ENCODE measurements at places on chromosomes 6 and 20.

DNA sequence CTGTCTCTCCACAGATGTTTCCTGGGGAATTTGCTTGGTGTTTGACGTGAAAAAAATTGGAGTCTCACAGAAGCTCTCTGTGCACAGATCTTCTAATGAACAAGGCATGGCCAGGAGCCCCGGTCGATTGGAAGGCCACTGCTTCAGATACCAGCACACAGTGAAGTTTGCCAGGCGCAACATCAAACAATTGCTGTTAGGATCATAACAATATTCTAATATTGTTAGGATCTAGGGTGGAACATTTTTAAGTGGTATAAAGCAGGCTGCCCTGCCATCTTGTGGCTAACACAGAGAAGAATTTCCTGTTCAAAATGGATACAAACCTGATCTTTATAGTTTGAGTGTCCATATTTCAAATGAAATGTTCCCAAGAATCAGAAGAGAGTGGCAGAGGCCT is 64.1 kb downstream of the C6orf118 start:
- DNase-seq: no peak

DNA sequence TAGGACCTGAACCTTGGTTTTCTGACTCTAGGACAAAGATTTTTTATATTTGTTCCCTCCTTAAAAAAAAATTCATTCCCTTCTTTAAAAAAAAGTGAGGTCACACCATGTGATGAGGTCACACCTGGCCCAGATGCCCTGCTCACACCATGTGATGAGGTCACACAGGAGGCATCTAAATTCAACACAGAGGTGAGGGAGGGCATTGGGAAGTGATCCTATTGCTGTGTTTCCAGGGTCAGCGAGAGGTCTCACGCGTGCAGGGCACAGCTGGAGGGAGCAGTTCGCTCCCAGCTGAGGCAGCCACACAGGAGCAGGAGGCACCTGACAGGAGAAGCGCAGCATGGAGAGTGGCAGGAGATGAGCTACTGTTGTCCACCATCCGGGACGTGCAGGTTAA is 92.5 kb downstream of the SLC22A23 start:
- DNase-seq: no peak

DNA sequence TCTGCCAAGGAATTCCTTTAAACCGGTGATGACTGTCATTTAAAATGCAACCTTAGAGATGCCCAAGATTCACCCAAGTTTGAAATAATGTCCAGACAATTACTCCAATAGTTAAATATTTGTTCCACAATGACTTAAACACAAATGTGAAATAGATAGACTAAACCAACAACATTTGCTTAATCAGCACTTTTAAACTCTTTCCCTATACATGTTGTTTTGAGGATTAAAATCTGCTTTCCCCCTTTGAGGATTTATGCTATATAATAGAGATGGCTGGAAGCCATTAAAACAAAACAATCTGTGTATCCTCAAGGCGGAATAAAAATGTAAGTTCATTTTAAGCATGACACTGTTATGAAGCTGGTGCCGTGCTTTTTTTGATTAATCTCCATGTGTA is 297.8 kb upstream of the RSPO3 start:
- no peak for DNase-seq

- no peak for DNase-seq
Measured at GRCh38 chr20:10631126-10631525, 42.7 kb downstream of the JAG1 start.

DNA sequence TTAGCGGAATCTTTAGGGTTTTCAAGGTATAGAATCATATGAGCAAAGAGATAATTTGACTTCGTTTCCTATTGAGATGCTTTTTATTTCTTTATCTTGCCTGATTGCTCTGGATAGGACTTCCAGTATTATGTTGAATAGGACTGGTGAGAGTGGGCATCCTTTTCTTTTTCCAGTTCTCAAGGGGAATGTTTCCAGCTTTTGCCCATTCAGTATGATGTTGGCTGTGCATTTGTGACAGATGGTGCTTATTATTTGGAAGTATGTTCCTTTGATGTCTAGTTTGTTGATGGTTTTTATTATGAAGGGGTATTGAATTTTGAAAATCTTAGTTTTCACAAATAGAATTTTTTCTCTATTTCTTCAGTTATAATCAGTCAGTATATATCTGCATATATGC is 656.6 kb upstream of the MAP3K7 start:
- no peak for DNase-seq

DNA sequence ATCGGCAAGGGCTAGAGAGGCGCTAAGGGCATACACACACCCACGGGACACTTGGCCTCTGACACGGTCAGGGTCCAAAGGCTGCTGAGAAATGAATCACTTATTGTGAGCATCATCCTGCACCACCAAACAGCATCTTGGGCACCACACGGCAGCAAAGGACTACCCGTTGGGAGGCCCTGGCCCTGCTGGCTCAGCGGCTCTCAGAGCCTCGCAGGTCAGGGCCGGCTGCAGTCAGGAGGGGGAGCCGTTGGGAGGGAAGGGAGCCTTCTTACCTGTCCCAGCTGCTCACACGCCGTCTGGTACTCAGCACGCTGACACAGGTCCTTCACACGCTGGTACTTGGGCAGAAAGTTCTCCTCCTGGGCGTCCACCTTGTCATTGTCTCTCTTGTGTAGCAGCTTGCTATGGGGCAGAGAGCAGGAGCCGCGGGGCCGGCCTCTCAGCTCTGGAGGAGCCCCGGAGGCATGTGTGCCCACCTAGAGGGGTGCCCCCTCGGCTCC is 109.0 kb downstream of the SULF2 start:
- DNase-seq: no peak

DNA sequence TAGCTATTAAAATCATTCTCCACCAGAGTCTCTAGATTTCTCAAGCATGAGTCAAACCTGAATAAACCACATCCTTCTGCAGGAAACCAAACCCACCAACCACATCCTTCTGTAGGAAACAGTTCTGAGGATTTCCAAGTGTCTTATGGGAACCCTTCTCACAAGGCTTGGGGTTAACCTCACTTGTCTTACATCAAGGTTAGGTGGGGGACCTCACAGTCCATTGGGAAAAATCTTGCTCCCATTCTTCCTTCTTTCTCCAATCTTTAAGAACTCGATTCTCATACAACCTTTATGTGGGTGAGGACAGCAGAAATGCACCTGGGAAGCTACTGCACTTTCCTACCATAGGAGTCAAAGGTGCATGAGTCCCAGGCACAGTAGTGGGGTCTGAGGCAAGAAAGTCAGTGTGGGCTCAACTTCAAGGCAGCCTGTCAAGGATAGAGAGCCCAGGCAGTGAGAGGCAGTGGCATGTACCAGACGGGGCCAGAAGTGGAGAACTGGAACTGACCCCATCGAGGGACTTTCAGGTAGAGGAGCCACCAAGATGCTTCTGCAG is 114.5 kb downstream of the SLC22A3 start:
- no peak for DNase-seq

DNA sequence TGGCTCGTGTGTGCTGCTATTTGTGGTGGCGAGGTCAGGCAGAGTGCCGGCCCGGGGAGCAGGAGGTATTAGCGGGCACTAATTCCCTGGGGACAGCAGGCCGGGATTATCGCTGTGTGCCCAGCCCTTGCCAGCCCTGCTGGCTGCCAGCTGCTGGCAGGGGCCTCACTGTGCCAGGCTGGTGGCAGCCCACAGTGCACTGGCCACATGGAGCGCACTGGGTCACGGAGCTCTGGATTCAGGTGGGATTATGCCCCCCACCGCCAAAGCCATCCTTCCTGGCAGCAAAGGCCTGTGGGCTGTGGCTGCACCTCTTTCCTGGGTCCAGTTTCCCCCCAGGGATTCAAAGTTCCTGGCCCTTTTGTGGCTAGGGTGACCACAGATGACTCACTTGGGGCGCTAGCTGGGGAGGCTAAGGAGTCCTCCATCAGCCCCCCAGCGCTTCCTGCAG is 59.7 kb downstream of the YTHDF1 start:
- peak; percentile 15 for DNase-seq

- no peak for DNase-seq
Measured at GRCh38 chr6:114131945-114132344, 161.0 kb upstream of the HDAC2 start.

DNA sequence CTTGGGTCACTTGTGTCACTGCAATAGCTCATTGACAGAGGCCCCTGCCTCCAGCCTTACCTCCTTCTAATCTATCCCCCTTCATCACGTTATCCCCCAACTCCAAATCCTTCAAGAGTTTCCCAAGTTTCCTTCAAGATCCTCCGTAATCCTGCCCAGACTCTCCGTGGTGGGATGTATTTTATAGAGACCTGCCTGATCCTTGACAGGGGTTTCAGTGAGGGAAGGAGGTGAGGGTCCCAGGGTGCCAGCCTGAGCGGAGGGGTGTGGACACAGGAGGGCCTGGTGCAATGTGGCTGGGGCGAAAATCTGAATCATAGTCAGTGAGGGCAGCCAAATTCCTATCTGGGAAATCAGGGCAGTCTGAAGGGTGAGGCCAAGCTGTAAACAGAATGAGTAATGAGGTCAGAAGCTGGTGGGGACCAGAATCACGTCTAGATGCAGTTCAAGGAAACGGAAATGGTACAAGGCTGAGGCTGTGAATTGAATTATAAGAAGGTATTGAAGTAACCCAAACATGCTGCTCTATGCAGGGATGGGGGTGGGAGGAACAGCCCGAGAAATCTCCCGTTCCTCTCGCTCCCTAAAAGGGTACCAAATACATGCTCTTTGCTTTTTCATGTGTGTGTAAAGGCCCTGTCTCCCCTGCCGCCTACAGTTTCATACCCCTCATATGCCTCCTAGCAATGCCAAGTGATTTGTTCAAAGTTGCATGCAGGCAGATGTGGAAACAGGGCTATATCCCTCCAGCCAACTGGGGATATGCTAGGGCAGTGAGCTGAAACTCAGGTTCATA is 35.4 kb upstream of the PIM1 start:
- no peak for DNase-seq

- DNase-seq: no peak
Measured at GRCh38 chr20:42432496-42433334, 757.0 kb downstream of the PTPRT start.
